ENCODE measurements at places on chromosomes 3 and 15.

- no peak for DNase-seq
- H3K27me3 ChIP-seq, result no peaks in the 10 kb centered on the region
Observed at GRCh38 chr15:68400066-68400456, 31.9 kb downstream of the ITGA11 start.

DNA sequence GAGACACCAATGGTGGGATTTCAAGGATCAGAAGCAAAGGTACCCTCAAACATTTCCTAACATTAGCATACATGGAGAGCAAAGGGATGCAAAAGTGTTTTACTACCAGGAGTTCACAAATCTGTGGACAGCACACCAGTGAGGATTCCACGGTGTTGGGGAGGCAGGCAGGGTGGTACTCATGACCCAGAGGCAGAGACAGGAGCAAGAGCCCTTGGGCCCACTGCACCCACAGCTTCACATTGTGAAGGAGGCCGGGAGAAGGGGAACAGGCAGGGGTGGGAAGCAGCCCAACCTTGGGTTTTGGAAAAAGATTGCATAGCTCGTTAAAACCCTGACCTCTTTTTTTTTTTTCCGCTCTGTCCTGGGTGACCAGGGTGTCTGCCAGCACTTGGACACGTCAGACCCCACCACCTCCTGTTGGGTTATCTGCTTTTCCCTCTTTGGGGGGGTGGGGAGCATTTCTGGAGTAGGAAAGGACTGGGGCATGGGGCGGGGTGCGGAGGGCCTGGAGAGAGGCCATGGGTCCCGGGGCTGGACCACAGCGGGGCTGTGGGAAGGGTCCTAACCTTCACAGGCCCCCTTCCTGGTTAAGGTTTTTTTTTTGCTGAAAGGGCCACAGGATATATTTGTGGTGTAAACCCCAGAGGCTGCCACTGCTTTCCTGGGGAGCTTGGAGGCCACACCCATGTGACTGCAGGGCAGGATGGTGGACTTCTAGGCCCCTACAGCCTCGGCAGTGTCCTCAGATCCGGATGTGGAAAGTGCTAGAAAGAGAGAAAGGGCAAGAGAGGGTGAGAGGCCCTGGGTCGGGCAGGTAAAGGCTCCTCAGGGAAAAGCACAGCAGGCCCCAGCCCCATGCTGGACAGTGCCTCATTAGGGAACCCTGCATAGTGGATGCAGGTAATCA lies 12.5 kb downstream of the SH2D7 start:
- H3K36me3 ChIP-seq, result no peaks in the 10 kb centered on the region
- peaks cover 33% of the 10 kb centered on the region for H3K4me1 ChIP-seq
- H3K4me3 ChIP-seq, result no peak overlapping the region
- DNase-seq, result no peak

GRCh38 chr3:148214705-148215104 lies 483.0 kb upstream of the AGTR1 start:
- H3K4me3 ChIP-seq, result no peak overlapping the region
- no peaks in the 10 kb centered on the region for H3K4me1 ChIP-seq
- H3K27me3 ChIP-seq, result no peaks in the 10 kb centered on the region
- DNase-seq, result no peak
- H3K27ac ChIP-seq, result no peak overlapping the region

DNA sequence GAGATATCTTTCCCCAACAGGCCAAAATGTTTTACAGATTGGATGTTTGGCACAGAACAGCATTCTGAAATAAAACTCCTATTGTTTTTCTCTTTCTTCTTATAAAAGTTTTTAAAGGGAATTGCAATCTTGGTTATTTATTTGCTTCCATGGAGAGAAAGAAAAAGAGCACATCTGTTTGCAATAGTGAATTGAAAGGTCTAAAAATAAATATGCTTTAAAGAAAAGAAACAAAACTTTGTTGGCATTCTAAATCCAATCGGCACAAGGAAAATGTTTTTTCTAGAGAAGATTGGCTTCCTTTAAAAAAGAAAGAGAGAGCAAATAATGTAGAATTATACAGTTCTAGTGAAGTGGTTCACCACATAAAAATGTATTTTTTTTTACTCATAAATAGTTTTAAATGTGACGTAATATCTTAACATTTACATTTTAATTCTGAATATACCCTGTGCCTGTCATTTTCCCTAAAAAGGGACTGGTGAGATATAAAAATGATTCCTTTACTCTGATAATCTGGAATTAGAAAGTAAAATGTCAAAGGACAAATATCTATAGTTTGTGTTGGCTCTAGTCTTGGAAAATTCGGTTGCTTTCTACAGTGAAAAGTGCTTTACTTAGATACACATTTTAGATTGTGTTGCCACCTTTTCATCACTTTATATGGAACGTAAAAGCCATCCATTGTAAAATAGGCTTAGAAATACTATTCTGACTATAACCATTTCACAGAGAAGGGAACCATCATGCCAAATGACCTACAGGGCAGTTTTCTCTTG lies 257.4 kb upstream of the CBLB start:
- H3K4me1 ChIP-seq, result no peaks in the 10 kb centered on the region
- H3K4me3 ChIP-seq, result no peak overlapping the region

GRCh38 chr3:143084856-143085731 lies 34.5 kb upstream of the CHST2 start:
- H3K27me3 ChIP-seq, result no peaks in the 10 kb centered on the region
- no peaks in the 10 kb centered on the region for H3K4me1 ChIP-seq
- H3K27ac ChIP-seq, result no peak overlapping the region
- H3K4me3 ChIP-seq, result no peak overlapping the region

DNA sequence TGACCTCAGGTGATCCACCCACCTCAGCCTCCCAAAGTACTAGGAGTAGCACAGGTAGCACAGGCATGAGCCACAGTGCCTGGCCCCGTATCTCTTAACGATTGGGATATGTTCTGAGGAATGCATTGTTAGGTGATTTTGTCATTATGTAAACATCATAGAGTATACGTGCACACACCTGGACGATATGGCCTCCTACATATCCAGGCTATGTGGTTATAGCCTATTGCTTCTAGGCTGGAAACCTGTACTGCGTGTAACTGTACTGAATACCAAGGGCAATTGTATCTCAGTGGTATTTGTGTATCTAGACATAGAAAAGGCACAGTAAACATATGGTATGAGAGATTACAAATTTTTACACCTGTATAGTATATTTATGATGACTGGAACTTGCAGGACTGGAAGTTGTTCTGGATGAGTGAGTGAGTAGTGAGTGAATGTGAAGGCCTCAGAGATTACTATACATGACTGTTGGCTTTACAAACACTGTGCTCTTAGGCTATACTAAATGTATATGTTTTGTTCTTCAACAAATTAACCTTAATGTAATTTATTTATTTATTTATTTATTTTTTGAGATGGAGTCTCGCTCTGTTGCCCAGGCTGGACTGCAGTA lies 120.7 kb downstream of the MBNL1 start:
- no peak for DNase-seq
- peaks cover 25% of the 10 kb centered on the region for H3K36me3 ChIP-seq

DNA sequence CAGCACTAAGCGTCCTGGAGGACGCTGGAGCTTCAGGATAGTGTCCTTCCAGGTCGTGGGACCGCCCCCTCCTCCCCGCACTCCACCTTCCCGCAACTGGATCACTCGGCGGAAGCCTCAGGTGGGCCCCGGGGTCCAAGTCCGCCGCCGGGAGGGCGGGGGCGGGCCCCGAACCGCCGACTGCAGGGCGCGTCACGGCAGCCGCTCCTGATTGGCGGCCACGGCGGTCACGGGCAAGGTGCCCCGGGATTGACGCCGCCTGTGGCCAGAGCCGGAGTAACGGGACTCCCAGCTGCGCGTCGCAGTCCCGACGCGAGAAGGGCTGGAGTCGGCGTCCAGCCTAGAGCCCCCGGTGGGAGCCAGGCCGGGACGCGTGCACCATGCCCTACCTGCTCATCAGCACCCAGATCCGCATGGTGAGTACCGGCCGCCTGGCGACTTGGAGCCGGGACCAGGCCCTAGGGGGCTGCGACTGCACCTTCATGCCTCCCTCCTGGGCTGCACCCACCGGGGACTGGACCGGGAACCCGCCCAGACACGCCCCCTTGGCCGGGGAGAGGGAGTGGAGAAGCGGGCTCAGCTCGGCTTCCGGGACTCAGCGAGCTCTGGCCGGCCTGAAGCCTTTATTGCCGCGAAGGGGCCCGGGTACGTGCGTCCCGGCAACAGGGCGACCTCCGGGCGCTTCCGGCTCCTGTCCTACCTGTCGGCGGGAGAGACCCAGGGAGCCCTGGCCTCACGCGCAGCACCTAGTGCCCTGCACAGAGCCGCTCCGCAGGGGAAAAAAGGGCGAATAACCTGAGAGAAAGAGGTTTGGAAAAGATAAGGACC lies at the start of gene GCHFR:
GCHFR (plus strand) TSS at position 268 of the 828 bp plus-strand sequence; CDS start at position 381, 113 bp downstream.
- H3K27me3 ChIP-seq, result no peaks in the 10 kb centered on the region
- peaks cover 20% of the 10 kb centered on the region for H3K4me1 ChIP-seq
- peak within 1 kb of the TSS; percentile 78 for H3K27ac ChIP-seq
- no peaks in the 10 kb centered on the region for H3K36me3 ChIP-seq
- H3K4me3 ChIP-seq, result peak within 1 kb of the TSS; percentile 71
- DNase-seq, result peak; percentile 64

- no peaks in the 10 kb centered on the region for H3K27me3 ChIP-seq
- peaks cover 4% of the 10 kb centered on the region for H3K4me1 ChIP-seq
- H3K36me3 ChIP-seq, result no peaks in the 10 kb centered on the region
- H3K4me3 ChIP-seq, result no peak overlapping the region
- no peak overlapping the region for H3K27ac ChIP-seq
- DNase-seq, result no peak
Observed at GRCh38 chr3:178195824-178196223, 340.4 kb upstream of the KCNMB2 start.

- no peak overlapping the region for H3K27ac ChIP-seq
- H3K4me1 ChIP-seq, result no peaks in the 10 kb centered on the region
- no peaks in the 10 kb centered on the region for H3K36me3 ChIP-seq
- no peak for DNase-seq
Observed at GRCh38 chr3:45273681-45274515, 47.8 kb upstream of the TMEM158 start.

DNA sequence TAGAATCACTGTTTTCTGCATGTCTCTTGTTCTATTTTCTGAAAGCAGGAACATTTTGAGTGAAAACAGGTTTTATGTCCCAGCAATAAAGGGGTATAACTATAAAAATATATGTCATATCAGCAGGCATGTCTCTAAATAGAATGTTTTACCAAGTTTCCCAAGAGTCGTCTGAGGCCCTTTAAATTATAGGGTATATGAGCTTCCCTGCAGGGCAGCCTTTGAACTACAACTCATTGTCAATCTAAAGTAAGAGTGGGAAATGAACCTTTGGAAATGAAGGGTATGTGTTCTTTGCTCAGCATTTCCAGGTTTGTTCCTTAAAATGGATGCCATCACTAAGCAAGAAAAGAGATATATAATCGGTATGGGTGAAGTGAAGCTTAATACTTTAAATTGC lies 138.6 kb downstream of the LSAMP start:
- H3K4me1 ChIP-seq, result no peaks in the 10 kb centered on the region
- H3K36me3 ChIP-seq, result no peaks in the 10 kb centered on the region
- DNase-seq, result no peak
- H3K27ac ChIP-seq, result no peak overlapping the region

DNA sequence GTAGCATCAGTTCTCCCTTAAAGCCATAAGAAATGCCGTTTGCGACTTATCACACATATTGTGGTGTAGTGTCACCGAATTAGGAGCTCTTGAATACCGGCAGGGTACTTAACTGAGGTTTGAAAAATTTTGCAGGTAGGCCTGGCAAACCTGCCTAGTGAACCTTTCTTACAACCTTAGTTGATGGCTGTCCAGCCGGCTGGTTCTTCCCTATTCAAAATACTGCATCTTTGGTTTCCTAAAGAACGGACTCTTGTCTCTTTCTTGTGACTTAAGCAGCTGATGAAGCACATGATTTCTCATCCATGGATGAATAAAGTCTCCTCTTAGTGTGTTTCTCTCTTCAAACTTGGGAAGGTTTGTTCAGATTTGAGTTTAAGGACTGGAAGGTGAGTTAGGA lies 1.5 kb downstream of the RAB7A start:
- H3K4me1 ChIP-seq, result peaks cover 34% of the 10 kb centered on the region
- DNase-seq, result no peak
- H3K27me3 ChIP-seq, result no peaks in the 10 kb centered on the region
- peak overlapping the region; percentile 57 for H3K4me3 ChIP-seq
- peak overlapping the region; percentile 100 for H3K27ac ChIP-seq

- H3K27ac ChIP-seq, result no peak overlapping the region
- no peaks in the 10 kb centered on the region for H3K36me3 ChIP-seq
- peaks cover 8% of the 10 kb centered on the region for H3K4me1 ChIP-seq
- H3K4me3 ChIP-seq, result no peak overlapping the region
- DNase-seq, result no peak
Observed at GRCh38 chr15:90844696-90845095, 23.7 kb upstream of the FURIN start.

- no peak overlapping the region for H3K4me3 ChIP-seq
- no peaks in the 10 kb centered on the region for H3K27me3 ChIP-seq
- H3K4me1 ChIP-seq, result no peaks in the 10 kb centered on the region
- DNase-seq, result no peak
- no peak overlapping the region for H3K27ac ChIP-seq
Observed at GRCh38 chr15:63362196-63362595, 19.4 kb downstream of the CA12 start.

- no peaks in the 10 kb centered on the region for H3K4me1 ChIP-seq
- no peak for DNase-seq
- H3K27me3 ChIP-seq, result no peaks in the 10 kb centered on the region
Observed at GRCh38 chr15:86001200-86001599, 78.5 kb upstream of the AGBL1 start.

DNA sequence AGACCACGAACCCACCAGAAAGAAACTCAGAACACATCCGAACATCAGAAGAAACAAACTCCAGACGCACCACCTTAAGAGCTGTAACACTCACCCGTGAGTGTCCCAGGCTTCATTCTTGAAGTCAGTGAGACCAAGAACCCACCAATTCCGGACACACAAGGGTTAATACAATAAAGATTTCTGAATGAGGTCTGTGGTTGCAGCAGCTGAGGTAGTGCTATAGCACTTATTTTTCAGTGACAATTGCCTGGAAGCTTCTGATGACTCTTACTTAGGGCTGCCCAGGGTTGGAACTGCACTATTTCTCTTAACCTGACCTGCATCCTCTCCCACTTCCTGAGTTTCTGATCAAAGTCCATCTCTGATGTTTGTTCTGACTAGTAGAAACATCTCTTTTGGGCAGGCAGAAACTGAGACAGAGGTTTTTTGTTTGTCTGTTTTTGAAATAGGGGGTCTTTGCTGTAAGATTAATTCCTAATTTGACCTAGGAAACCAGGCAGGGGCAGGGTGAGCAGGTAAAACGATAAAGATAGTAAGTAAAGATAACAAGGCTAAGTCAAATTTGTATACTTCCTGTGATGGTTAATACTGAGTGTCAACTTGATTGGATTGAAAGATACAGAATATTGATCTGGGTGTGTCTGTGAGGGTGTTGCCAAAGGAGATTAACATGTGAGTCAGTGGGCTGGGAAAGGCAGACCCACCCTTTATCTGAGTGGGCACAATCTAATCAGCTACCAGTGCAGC lies 169.1 kb downstream of the GAP43 start:
- H3K27ac ChIP-seq, result no peak overlapping the region
- H3K4me1 ChIP-seq, result peaks cover 7% of the 10 kb centered on the region
- no peaks in the 10 kb centered on the region for H3K27me3 ChIP-seq
- no peaks in the 10 kb centered on the region for H3K36me3 ChIP-seq
- DNase-seq, result no peak

GRCh38 chr3:43503067-43503728 lies 118.6 kb downstream of the ANO10 start:
- peak; percentile 39 for DNase-seq
- no peak overlapping the region for H3K4me3 ChIP-seq
- peaks cover 18% of the 10 kb centered on the region for H3K4me1 ChIP-seq
- no peak overlapping the region for H3K27ac ChIP-seq
- no peaks in the 10 kb centered on the region for H3K27me3 ChIP-seq

GRCh38 chr3:133038089-133038730 lies at the start of gene TMEM108:
TSS of gene TMEM108 (plus strand) at chr3:133038391.
- DNase-seq, result peak; percentile 41
- peaks cover 6% of the 10 kb centered on the region for H3K27me3 ChIP-seq
- H3K27ac ChIP-seq, result no peak within 1 kb of the TSS
- no peaks in the 10 kb centered on the region for H3K36me3 ChIP-seq
- no peaks in the 10 kb centered on the region for H3K4me1 ChIP-seq

All from naive thymus-derived CD4-positive, alpha-beta T cell (primary cell).